Foreskin fibroblast (primary cell): ENCODE measurements at places on chromosomes 5 and 9.

DNA sequence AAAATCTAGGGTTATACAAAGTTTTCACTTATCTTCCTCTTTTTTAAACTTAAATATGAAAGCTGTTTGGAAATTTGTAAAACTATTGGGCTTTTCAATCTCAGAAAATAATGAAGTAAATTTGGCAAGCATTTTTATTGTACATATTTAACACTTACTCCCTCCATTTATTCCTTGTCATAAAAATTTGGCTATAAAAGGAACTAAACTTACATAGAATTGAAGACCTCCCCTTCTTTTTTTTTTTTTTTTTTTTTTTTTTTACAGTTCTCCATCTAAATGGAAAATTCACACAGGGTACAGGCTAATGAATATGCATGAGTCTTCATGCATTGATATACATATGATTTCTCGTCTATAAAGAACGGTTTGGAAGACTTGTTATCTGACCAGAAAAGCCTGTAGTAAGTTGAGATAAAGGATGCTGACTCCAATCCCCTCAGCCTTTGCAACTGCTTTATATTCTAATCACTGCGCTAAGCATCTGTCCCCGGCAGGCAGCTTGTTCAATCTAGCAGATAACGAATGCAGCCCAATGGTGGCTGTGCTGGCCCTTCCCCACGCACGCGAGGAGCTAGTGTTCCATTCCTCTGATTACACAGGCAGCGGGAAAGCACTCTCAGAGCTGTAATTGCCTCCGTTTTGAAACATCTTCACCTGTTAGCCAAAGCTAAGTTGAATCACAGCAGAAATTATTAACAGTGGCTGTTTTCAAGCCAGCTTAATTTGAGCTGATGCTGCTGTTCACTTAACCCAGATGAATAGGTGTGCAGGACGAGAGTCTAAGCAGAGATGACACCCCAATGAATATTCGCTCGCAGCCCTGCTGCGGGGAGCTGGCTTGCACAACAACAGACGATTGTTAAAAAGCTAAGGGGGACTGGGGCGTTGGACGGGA lies 453.8 kb upstream of the ZNF608 start:
- peak; percentile 48 for DNase-seq

DNA sequence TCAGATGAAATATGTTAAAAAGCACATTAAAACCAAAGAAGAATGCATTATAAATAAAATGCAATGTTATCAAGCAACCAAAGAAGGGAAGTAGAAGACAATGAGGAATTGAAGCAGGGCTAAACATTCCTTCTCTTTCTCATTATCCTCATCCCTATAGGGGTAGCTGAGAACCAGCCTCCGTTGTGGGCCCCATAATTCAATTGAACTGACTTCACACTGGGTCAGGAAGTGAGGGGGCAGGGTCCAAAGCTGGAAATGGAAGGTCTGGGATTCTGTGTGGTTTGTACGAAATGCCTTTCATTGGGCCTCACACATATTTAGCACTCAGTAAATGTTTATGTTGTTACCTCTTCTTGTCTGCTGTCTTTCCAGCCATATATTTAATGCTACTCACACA lies 220.4 kb upstream of the CD180 start:
- no peak for DNase-seq

DNA sequence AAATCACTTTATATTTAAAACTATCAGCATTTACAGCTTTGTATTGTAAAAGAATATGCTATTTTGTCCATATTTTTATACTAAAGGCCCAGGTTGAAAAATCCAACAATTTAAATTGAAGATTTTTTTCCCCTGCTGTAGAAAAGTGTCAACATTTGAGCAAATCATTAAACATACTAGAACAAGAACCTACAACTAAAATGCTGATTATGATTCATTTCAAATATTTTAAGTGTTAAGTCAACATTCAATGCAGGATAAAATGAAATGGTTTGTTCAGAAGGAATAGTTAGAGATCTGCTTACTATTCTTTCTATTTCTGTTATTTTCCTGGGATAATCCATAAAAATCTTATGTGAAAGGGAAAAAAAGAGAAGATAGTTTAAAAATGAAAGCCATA lies 866.5 kb upstream of the DMAC1 start:
- DNase-seq = no peak

- DNase-seq = no peak
Observed at GRCh38 chr5:122330881-122331280, 18.8 kb downstream of the SNCAIP start.

DNA sequence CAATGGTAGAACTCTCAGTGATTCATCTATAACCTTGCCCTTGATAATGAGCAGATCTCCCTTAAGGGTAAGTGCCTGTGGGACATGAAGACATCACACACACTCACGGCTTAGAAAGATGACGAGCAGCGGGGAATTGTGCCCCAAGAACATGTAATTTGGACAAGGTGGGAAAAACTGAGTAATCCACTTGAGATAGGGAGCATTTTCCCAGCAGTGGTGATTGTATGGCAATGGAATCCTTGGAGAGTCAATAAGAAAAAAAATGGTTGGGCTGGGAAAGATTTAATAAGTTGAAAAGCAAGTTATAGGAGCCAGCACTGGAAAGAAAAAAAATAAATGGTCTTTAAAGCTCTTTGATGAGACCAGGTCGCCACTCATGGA lies 193.1 kb downstream of the GLIS3 start:
- DNase-seq = peak; percentile 82

GRCh38 chr5:107574287-107574686 lies 96.5 kb downstream of the EFNA5 start:
- no peak for DNase-seq

GRCh38 chr9:95756986-95757385 lies 118.5 kb upstream of the ERCC6L2 start:
- no peak for DNase-seq

DNA sequence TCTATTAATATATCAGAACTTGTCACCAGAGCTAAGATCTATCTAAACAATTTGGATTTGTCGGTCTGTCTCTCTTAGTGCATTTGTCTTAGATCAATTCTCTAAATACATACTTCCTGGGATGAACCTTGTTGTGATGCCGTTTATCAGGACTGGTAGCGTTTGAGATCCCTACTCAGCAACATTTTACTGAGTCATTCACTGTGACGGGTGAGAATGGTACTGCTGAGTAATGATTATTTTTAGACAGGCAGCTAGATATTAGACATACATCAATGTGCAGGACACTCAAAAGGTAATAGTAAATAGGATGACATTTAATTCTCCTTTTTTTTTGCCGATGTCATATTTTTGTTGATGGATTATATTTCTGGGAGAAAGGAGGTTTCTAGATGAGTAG lies 209.0 kb downstream of the CSNK1G3 start:
- no peak for DNase-seq

DNA sequence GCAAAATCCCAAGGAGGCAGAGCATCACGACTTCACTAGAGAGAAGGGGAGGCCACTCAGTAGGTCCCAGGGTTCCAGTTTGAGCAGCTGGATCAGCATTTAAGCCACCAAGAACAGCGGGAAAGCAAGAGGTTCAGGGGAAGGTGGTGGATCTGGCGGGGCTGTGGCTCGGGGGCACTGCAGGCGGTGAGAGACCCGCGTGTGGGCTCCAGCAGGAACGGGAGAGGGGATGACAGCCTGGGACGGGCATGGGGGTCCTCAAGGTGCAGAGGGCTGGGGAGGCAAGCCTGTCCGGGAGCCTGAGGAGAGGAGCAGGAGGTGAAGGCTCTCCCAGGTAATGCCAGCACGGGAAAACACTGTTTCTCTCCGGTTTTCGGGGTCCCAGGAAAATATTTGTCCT lies 123.6 kb downstream of the IRX2 start:
- DNase-seq = no peak

GRCh38 chr9:136626066-136626725 lies 36.5 kb upstream of the EGFL7 start:
- no peak for DNase-seq

- DNase-seq = no peak
Observed at GRCh38 chr9:652914-653313, 188.6 kb upstream of the DMRT1 start.

DNA sequence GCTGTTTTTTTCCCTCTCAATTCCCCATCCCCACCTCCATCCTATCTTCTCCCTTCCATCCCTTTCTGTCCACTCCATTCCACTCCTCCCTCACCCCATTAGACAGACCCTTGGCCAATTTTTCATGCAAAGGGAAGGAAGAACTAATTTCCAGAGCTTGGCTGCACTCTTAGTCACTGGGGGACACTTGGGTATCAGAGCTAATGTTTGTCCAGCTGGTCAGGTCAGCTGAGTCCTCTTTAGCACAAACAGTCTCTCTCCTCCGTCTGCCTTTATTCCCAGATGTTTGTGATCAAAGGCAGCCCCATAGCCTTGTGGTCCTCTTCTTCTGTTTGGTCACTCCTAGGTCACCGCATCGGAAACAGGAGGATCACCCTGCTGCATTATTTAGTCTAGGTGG lies 148.5 kb downstream of the NMUR2 start:
- DNase-seq = no peak

DNA sequence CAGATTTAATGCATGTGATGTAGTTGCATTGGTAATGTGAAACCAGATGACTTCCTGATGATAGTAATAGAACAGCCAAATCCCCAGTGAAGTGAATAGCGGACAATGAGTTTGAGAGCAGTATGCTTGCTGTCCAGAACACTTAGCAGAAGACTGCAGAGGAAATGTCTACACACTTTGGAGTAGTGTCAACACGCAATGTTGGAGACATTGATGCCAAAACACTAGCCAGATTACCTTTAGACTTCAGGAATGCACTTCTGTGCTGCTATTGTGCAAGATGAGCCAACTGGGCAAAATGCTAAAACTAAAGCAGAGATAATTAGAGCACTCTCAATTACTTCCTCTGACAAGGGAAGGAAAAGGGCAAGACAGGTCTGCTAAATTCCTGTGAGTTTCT lies 176.7 kb downstream of the PRDM9 start:
- DNase-seq = no peak

GRCh38 chr9:127417131-127418036 lies 6.8 kb upstream of the ZNF79 start:
- peak; percentile 95 for DNase-seq

GRCh38 chr5:139124774-139125520 lies 73.2 kb downstream of the SIL1 start:
- DNase-seq = no peak

DNA sequence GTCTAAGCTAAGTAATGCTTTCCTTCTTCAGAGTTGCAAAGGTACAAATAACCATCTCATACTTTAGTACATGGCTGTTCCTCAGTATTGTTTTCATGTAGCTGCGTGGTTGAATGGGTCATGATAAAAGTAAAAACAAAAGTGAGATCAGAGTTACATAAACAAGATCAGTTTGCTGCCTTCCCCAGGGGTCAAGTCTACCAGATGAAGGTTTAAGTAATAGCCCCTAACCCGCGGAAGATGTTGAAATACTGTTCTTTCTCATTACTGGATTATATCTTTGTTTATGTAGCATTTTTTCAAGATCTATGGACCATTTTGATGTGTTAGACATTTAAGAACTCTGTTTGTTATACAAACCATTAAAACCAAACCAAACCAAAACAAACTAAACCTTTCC lies 34.1 kb upstream of the ARRDC3 start:
- peak; percentile 62 for DNase-seq

DNA sequence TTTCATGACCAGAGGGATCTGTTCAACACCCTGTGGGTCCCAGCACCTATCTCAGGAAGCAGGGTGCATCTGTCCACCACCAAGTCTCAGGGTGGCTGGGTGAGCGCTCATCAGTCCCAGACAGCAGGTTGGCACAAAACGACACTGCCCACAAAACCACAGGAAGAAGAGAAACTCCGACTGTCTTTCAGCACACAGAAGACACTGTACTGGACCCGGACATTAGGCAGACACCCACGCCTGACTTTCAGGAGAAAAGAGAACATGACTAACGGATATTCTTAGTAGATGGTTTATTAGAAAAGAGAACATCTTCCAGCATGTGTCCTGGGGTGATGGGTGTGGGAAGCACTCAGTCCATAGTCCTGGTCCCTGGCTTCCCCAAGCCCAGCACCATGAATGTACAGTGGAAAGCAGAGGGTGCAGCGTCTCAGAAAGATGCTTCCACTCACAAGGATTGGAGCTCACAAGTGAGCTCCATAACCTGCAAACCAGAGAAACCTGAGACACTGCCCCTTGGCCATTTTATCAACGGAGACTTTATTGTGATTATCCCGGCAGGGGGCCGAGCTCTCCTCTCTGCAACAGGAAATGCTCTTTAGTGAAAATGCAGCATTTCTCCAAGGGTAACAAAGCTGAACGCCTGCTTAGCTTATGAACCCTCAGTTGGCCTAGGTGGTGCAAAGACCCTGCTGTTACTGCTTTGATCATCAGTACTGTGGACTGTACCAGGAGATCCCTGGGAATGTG lies 35.8 kb upstream of the LCP2 start:
- DNase-seq = no peak

GRCh38 chr5:53373451-53374158 lies 106.8 kb upstream of the FST start:
- no peak for DNase-seq

DNA sequence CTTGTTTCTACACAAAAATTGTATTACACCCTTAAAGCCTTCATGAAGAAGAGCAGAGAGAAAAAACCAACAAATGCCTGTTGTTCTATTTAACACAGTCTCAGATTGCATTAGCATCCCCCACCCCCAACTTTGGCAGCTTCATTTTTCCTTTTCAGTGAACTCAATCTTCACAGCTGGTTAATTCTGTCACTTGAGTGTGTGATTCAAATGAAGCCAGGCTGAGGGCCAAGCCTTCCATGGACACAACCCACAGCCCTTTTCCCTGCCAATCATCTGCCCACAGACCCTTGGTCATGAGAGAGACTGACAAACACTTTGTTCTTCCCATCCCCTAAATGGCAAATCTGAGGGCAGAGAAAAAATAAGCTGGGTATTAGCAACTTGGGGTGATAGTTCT lies 217.5 kb upstream of the NMUR2 start:
- DNase-seq = no peak

- DNase-seq = no peak
Observed at GRCh38 chr9:118650417-118650816, 718.8 kb downstream of the BRINP1 start.

DNA sequence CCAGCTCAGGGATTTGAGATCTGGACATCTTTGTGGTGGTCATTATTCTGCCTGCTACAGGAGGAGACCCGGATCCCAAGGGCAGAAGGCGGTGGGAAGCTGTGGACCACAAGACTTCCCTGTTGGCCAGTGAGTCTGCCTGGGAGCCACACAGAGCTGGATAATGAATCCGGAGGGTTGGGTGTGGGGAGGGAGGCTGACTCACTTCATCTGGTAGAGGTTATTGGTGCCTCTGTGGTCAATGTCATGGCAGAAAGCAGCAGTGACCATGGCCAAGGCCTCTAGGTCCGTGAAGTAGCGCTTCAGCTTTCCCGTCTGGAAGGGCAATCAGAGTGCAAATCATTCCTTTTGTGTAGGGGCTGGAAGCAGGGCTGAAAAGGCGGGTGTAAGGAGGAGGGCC lies 58.5 kb downstream of the PDE6A start:
- peak; percentile 50 for DNase-seq

DNA sequence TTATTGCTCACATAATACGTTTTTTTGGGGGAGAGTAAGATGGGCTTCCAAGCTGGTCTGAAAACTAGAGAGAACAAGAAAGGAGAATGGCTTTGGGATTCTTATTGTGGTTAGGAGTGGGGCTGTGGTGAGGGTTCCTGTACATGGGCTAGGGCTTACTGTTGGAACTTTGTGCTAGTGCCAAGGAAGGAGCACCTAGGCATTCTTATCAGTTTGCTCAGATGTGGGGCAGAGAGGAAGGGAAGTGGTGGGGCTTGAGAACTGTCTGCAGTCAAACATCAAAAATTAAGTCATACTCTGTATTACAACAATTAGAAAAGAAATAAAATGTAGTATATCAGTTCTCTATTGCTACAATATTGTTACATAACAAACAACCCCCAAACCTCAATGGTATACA lies 4.0 kb upstream of the THBS4 start:
- no peak for DNase-seq

GRCh38 chr9:14453286-14453685 lies 139.3 kb upstream of the NFIB start:
- DNase-seq = no peak
